Dermis blood vessel endothelial cell (primary cell): ENCODE measurements at places on chromosomes 2 and 18.

- DNase-seq: no peak
Observed at GRCh38 chr2:239498981-239499634, 98.3 kb upstream of the HDAC4 start.

- DNase-seq: no peak
Observed at GRCh38 chr2:231388725-231389346, 6.7 kb upstream of the B3GNT7 start.

DNA sequence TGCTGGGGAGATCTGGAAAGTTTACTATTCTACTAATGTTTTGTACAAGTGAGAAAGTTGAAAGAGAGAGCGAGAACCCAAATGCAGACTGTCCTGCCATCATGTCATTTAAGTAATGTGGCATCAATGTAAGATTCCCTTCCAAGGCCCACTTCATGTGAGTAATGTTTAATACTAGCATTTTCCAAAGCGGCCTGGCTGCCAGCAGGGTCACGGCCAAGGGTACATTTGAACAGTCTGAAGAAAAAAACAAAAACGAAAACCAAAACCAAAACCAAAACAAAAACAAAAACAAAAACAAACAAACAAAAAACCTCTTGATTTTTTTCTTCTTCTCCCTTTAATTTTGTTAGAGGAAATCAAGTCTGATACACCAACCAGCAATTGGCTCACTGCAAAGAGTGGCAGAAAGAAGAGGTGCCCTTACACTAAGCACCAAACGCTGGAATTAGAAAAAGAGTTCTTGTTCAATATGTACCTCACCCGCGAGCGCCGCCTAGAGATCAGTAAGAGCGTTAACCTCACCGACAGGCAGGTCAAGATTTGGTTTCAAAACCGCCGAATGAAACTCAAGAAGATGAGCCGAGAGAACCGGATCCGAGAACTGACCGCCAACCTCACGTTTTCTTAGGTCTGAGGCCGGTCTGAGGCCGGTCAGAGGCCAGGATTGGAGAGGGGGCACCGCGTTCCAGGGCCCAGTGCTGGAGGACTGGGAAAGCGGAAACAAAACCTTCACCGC lies 2.2 kb downstream of the HOXD10 start:
- peak; percentile 92 for DNase-seq

DNA sequence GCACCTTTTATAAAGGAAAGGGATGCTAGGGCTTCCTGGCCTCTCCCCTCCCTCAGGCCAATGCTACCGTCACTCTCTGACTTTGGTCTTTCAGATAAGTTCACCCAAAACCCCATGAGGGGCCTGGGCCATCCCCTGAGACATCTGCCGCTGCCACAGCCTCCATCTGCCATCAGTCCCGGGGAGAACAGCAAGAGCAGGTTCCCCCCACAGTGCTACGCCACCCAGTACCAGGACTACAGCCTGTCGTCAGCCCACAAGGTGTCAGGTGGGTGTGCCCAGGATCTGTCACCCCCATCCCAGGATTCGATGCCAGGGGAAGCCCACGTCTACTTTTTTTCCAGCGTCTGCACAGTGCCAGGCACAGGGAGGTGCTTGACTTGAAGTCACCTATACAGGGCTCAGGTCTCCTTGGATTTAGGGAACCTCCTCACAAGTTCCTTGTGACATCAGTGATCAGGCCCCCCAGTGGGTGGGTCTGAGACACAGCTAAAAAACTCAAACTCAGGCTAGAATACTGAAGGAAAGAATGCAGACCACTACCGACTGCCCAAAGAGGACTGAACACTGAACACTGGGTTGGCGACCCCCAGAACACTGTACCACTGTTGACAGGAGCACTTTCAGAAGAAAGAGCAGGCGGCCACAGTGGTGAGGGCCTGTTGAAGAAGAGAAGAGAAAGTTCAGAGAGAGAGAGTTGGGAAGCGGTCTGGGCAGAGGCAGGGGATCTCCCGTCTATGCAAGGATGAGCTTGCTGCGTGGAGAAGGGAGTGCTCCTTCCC lies 85.3 kb downstream of the EPAS1 start:
- no peak for DNase-seq

DNA sequence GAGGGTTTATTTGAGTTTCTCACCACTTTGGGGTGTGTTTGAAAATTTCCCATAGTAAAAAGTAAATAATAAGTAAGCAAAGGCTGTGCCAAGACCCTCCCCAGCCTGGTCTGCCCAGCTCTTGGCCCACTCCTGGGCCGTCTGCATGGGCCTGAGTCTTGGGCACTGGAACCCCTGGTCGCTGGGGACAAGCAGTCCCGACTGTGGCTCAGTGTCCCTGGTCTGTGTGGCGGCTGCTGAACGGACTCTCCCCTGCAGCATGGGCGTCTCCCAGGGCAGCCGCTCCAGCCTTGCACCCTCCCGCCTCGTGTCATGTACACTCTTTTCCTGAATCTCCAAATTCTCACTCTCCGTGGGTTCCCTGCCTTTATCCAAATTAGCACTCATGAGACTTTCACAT lies 7.2 kb upstream of the ASPRV1 start:
- no peak for DNase-seq

GRCh38 chr2:3130889-3131635 lies 246.6 kb downstream of the EIPR1 start:
- no peak for DNase-seq

- DNase-seq: no peak
Observed at GRCh38 chr2:137357634-137358033, 592.3 kb downstream of the THSD7B start.
